ENCODE measurements at places on chromosomes 12 and 14.
A peak's percentile ranks its signal among the peaks of the same experiment; 100 is the strongest.

GRCh38 chr12:54042970-54043853 lies 10.4 kb downstream of the HOXC5 start:
- H3K27me3 ChIP-seq = no peaks in the 10 kb centered on the region
- no peak overlapping the region for H3K27ac ChIP-seq
- no peak overlapping the region for H3K4me3 ChIP-seq
- DNase-seq = no peak
- H3K4me1 ChIP-seq = no peaks in the 10 kb centered on the region

DNA sequence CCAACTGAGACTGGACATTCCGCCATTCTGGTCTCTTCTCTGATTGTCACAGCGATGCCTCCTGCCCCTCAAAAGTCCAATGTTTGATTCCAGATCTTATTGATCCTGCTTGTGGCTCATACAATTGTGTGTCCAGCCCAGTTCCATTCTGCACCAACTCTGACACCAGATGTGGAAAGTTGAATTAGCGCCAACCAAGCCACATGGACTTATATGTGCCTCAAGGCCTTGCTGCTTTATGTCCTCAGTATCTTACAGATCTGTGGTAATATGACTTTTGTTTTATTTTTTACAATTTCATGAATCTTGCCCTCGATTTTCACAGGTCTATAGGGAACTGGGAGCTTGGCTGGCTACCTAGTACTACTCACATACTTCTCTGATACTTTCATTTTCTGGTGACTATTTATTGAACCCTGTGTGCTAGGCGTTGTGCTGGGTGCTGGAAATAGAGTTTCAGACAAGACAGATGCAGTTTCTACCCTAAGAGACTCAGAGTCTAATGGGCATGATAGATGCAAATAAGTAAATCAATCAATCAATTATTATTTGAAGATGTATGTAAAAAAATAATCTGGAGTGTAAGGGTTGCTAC lies 472.0 kb downstream of the TMTC2 start:
- H3K27ac ChIP-seq = no peak overlapping the region
- no peaks in the 10 kb centered on the region for H3K27me3 ChIP-seq
- no peaks in the 10 kb centered on the region for H3K36me3 ChIP-seq
- no peak overlapping the region for H3K4me3 ChIP-seq

GRCh38 chr12:86148071-86148470 lies 108.1 kb downstream of the MGAT4C start:
- no peak for DNase-seq
- no peaks in the 10 kb centered on the region for H3K27me3 ChIP-seq
- no peak overlapping the region for H3K27ac ChIP-seq
- no peaks in the 10 kb centered on the region for H3K36me3 ChIP-seq
- H3K4me3 ChIP-seq = no peak overlapping the region

GRCh38 chr14:63777024-63777423 lies 49.2 kb upstream of the SGPP1 start:
- no peaks in the 10 kb centered on the region for H3K4me1 ChIP-seq
- H3K36me3 ChIP-seq = no peaks in the 10 kb centered on the region
- H3K27me3 ChIP-seq = no peaks in the 10 kb centered on the region
- no peak overlapping the region for H3K4me3 ChIP-seq
- DNase-seq = no peak

DNA sequence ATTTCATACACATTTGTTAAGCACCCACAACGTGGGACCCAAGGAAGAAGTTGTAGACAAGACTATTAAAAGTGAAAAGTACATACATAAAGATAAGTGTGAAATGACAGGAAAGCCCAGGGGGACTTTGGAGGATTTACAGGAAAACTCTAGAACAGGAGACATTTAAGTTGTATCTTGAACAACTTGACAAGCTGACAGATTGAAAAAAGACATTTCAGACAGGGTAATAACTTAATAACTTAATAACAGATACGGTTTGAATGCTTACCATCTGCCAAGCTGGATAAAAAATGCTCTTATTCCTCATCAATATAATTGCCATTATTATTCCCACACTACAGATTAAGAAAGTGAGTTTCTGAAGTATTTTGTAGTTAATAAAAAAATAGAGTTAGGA lies 229.7 kb upstream of the SYT10 start:
- no peaks in the 10 kb centered on the region for H3K27me3 ChIP-seq
- H3K4me1 ChIP-seq = no peaks in the 10 kb centered on the region
- H3K4me3 ChIP-seq = no peak overlapping the region
- H3K36me3 ChIP-seq = no peaks in the 10 kb centered on the region
- DNase-seq = no peak

- no peak overlapping the region for H3K4me3 ChIP-seq
- no peak for DNase-seq
- H3K27me3 ChIP-seq = no peaks in the 10 kb centered on the region
- no peaks in the 10 kb centered on the region for H3K36me3 ChIP-seq
- no peak overlapping the region for H3K27ac ChIP-seq
Observed at GRCh38 chr12:26347300-26347699, 151.9 kb downstream of the SSPN start.

DNA sequence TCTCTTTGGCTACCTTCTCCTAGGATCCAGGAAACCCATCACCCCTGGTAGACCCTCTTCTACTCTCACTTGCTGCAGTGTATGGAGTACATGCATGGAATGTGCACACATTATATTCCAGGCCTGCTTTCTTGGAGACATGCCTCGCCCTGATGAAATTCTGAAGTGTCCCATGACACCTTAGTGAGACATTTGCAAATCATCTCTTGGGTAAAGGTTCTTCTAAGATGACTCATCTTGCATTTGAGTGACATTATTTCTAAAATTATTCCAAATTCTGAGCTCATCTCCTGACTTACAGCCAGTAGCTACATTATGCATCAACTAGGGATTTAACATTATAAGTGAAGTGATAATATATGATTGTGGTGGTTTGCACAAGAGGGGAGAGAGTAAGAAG lies 49.8 kb downstream of the SDR9C7 start:
- DNase-seq = no peak
- no peaks in the 10 kb centered on the region for H3K27me3 ChIP-seq
- H3K27ac ChIP-seq = no peak overlapping the region
- no peaks in the 10 kb centered on the region for H3K36me3 ChIP-seq
- no peak overlapping the region for H3K4me3 ChIP-seq

DNA sequence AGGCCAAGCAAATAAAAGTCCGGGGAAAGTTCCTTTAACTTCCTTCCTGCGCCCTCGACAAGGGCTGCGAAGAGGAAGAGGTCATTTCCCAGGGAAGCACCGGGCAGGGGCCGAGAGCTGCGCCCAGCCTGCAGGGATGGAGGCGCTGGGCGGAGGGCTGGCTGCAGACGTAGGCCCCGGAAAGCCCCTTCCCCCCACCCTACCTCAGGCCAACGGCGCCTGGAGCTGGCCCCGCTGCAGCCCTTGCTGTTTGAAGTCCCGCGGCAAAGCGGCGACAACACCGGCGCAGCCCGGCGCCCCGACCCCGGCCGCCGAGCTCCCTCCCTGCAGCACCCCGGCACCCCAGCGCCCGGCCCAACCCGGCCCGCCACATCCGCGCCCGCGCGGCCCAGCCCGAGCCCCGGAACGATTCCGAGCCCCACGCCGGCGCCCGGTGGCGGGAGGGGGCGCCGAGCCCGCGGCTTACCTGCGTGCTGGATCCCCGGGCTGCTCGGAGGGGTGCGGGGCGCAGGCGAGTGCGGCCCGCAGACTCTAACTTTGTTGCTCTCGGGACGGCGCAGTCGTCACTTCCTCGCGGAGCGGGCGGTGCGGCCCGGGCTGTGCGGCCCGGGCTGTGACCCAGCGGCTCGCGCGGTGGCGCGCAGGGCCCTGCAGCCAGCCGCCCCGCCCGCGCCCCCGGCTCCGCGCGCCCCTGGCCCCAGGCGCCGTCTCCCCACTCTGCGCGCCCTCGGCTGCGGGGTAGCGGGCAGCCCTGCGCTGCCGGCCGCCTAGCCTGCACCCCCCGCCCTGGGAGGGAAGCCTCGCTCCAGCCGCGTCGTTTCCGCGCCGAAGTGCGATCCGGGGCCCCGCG lies 64.8 kb upstream of the PTGR2 start:
- H3K4me1 ChIP-seq = peaks cover 52% of the 10 kb centered on the region
- H3K36me3 ChIP-seq = no peaks in the 10 kb centered on the region
- DNase-seq = peak; percentile 73
- peak overlapping the region; percentile 71 for H3K4me3 ChIP-seq
- peak overlapping the region; percentile 99 for H3K27ac ChIP-seq

DNA sequence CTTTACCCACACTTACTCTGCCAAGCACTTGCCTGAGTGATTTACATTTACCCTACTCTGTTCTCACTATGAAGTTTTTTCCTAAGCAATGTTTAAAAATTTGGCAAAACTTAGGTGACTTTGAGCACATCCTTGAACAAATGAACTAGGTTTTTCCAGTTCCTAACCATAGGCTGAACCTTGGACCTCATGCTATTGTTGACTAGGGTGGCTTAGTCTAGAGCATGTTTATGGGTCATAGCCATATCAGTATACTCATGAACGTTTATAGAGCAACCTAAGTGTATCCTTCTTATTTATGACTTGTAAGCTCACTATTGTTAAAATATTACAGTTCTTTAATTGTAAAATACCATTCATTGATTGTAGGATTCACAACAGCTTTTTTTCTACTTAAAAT lies 85.0 kb upstream of the KRR1 start:
- H3K4me3 ChIP-seq = no peak overlapping the region
- no peaks in the 10 kb centered on the region for H3K36me3 ChIP-seq
- H3K4me1 ChIP-seq = no peaks in the 10 kb centered on the region
- no peak for DNase-seq
- no peaks in the 10 kb centered on the region for H3K27me3 ChIP-seq

GRCh38 chr12:88520436-88520820 lies 59.8 kb downstream of the KITLG start:
- H3K36me3 ChIP-seq = peaks cover 3% of the 10 kb centered on the region
- DNase-seq = no peak
- no peak overlapping the region for H3K4me3 ChIP-seq
- H3K27ac ChIP-seq = no peak overlapping the region
- no peaks in the 10 kb centered on the region for H3K27me3 ChIP-seq

DNA sequence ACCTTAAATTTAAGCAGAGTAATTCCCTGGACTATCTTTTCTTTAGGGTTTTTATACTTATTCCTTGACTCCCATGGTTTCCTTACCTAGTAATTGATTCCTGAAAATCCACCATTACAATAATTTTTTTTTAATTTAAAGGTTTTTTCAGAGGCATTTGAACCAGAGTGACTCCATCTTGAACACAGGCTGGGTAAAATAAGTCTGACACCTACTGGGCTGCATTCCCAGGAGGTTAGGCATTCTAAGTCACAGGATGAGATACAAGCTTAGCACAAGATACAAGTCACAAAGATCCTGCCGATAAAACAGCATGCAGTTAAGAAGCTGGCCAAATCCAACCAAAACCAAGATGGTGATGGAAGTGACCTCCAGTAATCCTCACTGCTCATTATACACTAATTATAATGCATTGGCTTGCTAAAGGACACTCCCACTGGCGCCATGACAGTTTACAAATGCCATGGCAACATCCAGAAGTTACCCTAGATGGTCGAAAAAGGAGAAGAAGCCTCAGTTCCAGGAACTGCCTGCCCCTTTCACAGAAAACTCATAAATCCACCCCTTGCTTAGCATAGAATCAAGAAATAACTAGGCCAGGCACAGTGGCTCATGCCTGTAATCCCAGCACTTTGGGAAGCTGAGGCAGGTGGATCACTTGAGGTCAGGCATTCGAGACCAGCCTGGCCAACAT lies 53.6 kb downstream of the SLC25A21 start:
- H3K27ac ChIP-seq = no peak overlapping the region
- no peaks in the 10 kb centered on the region for H3K36me3 ChIP-seq
- H3K27me3 ChIP-seq = no peaks in the 10 kb centered on the region
- H3K4me3 ChIP-seq = no peak overlapping the region
- no peak for DNase-seq

DNA sequence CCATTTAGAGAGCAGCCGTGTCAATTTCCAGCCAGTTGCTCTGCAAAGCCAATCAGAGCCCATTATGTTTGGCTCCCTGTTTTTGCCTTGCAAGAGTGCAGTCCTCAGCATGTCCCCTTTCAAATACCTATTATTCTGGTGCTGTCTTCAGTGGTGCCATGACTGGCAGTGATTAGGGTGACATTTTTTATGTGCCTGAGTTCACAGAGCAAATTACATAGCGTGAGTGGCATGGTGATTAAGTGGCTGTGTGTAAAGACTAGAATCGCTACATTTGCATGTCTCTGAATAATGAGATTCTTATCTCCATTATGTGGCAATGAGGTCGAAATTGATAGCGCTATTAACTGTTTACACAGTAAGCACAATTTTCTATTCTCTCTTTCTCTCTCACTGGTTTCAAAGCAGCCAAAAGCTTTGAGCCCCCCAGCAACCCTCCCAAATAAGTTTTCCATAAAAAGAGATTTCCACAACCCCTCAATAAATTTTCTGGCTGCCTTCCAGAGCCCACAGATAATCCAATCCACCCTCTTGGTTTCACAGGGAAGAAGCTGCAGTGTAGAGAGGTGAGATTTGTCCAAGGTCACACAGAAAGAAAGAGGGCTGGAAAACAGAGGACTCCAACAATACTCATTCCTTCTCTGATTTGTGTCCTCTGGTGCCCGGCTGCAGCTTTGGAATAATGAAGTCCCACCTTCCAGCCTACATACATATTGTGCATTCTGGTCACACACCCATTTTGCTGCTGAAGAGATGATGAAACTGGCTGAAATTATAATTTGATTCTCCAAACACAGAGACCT lies 58.8 kb upstream of the NUDT4 start:
- DNase-seq = no peak
- no peaks in the 10 kb centered on the region for H3K27me3 ChIP-seq
- no peak overlapping the region for H3K4me3 ChIP-seq
- H3K27ac ChIP-seq = no peak overlapping the region
- H3K4me1 ChIP-seq = no peaks in the 10 kb centered on the region

DNA sequence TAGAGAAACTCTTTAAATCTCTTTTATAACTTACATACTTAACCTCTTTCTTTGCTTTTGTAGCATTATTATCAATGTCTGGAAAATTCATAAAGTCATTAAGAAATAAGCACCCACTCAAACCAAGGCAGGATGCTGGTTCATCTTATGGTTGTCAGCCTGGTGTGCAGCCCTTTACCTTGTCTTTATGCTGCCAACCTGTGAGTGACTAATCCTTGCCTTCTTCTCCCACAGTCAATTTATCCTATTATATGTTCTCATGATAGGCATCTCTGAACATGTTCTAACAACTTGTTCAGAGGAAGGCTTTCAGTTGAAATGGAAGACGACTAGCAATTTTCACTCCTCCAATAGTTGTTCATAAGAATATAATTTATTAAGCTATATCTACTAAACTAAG lies 186.9 kb upstream of the CAND1 start:
- no peak for DNase-seq
- no peak overlapping the region for H3K4me3 ChIP-seq
- H3K36me3 ChIP-seq = no peaks in the 10 kb centered on the region
- no peaks in the 10 kb centered on the region for H3K27me3 ChIP-seq
- no peaks in the 10 kb centered on the region for H3K4me1 ChIP-seq

Measured in upper lobe of left lung (tissue), 6 donors.